ENCODE measurements at places on chromosomes 5 and 9. TPM values are rescaled to one million over a fixed set of nuclear protein-coding genes. Genes with fewer than 3 reads are reported as not detected.

DNA sequence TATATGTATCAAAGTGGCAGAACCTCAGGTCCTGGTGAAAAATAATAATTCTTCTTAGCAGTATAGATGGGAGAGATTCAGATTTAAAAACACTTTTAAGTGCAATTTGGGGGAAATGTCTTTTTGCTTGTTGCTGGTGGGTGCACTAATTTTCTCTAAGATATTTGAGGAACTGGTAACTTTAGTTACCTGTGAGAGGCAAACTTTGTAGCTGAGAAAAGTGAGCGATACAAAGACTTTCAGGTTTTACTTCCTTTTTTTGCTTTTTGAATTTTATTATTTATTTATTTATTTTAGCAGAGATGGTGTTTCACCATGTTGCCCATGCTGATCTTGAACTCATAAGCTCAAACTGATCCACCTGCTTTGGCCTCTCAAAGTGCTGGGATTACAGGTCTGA, 303.1 kb upstream of the PTGER4 start:
- DNase-seq: no peak
- H3K27ac ChIP-seq: no peak overlapping the region
- no peaks in the 10 kb centered on the region for H3K27me3 ChIP-seq
- H3K4me1 ChIP-seq: no peaks in the 10 kb centered on the region
- no peak overlapping the region for H3K4me3 ChIP-seq

DNA sequence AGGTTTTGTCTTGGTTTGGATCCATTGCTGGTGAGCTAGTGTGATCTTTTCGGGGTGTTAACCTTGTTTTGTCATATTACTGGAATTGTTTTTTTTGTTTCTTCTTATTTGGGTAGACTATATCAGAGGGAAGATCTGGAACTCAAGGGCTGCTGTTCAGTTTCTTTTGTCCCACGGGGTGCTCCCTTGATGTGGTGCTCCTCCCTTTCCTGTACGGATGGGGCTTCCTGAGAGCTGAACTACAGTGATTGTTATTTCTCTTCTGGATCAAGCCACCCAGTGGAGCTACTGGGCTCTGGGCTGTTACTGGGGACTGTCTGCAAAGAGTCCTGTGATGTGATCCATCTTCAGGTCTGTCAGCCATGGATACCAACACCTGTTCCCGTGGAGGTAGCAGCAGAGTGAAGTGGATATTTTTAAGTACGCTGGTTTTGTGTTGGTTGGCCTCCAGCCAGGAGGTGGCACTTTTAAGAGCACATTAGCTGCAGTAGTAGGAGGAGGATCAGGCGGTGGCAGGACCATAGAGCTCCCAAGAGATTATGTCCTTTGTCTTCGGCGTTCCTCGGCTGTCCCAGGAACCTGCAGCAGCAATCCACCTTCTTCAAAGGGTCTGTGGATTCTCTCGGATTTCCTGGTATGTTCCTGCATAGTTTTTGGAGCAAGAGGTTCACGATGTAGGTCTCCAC, 27.2 kb downstream of the SCAMP1 start:
- H3K36me3 ChIP-seq: no peaks in the 10 kb centered on the region
- H3K27me3 ChIP-seq: no peaks in the 10 kb centered on the region
- no peak overlapping the region for H3K27ac ChIP-seq
- no peaks in the 10 kb centered on the region for H3K4me1 ChIP-seq

- no peaks in the 10 kb centered on the region for H3K36me3 ChIP-seq
- no peak for DNase-seq
- no peak overlapping the region for H3K27ac ChIP-seq
- H3K27me3 ChIP-seq: no peaks in the 10 kb centered on the region
- H3K4me1 ChIP-seq: no peaks in the 10 kb centered on the region
Observed at GRCh38 chr9:104774132-104774531, 10.2 kb downstream of the NIPSNAP3B start.

DNA sequence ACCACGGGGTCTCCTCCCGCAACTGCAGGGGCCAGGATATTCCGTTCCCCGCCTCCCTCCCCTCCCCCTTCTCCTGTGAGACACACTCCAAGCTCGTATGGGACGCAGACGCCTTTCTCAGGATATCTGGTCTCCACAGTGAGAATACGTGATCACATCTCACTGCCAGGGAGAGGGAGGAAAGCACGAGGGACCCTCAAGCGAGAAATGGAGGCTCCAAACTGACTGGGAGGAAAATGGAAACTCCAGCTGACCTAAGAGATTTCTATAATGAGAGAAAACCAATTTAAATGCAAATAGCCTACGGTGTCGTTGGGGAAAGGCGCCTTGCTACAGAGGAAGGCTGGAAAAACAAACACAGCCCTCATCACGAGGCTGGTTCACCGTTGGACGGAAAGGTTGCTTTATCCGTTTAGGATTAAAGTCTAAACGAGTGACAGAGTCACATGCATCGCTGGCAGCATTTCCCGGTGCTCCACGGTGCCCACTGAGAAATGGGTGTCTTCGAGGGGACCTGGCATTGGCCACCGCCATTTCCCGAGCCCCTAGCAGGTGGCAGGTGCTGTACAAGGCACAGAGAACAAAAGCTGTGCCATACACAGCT, 116.9 kb upstream of the CPEB4 start:
- DNase-seq: no peak
- H3K36me3 ChIP-seq: no peaks in the 10 kb centered on the region
- no peak overlapping the region for H3K27ac ChIP-seq

DNA sequence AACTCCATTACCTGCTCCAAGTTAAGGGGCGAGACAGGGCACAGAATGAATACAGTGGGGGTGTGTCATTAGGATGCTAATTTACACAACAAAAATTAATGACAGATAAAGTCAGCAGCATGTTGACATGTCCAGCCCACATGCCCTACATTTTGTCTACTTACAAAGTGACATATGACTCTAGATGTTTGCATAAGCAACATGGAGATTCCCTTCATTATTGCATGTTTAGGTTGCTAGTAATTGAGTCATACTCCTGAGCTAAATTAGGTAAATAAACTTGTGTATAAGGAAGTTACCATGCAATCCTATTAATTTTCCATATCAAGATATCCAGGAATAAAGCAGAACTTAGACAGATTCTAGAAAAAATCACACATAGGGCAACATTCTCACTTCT, 232.2 kb downstream of the PDE4D start:
- H3K4me3 ChIP-seq: no peak overlapping the region
- H3K36me3 ChIP-seq: no peaks in the 10 kb centered on the region
- DNase-seq: no peak
- H3K27me3 ChIP-seq: no peaks in the 10 kb centered on the region
- H3K4me1 ChIP-seq: no peaks in the 10 kb centered on the region
- peak overlapping the region; percentile 13 for H3K27ac ChIP-seq

- no peaks in the 10 kb centered on the region for H3K27me3 ChIP-seq
- H3K4me1 ChIP-seq: no peaks in the 10 kb centered on the region
- H3K36me3 ChIP-seq: no peaks in the 10 kb centered on the region
- no peak overlapping the region for H3K27ac ChIP-seq
- no peak for DNase-seq
Observed at GRCh38 chr9:38181232-38181631, 112.2 kb upstream of the SHB start.

DNA sequence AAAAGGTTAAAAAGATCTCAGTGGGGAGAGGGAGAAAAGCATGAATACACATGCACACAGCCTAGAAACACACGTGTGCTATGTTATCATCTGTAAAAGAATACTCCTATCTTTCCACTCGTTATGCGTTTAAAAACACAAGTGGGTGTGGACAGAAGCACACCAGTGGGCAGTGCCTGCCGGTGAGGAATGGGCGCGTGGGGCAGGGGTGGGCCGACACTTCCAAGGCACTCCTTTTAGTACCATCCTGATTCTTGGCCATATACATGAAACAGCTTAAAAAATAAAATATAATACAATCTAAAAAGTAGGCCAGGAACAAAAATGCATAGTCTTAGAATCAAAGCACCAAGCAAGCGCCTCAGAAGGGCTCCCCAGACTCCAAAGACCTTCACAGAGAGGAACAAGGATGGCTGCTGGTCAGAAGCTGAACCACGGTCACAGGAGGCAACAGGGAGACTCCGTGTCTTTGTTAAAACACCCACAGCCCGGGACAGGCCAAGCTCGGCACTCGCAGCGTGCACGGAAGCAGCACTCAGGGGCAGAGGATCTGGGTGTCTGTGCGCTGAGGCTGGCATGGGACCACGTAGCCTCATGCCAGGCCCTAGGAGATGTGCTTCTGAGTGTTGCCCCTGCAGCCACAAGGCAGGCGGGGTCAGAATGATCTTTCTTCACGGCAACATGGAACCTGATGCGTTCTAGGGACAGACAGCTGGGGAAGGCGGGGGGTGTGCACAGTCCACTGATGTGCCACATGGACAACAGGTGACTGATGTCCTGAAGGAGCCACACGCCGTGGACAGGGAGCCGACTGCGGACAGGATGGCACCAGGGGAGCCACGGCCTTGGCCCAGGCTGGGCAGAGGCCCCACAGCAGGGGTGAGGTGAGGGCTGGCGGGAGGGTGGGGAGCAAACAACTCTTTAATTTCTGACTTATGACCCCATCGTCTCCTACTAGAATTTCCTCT, 15.9 kb downstream of the BRD9 start:
- no peak overlapping the region for H3K27ac ChIP-seq
- H3K36me3 ChIP-seq: peaks cover 8% of the 10 kb centered on the region
- no peaks in the 10 kb centered on the region for H3K4me1 ChIP-seq
- no peak overlapping the region for H3K4me3 ChIP-seq
- H3K27me3 ChIP-seq: no peaks in the 10 kb centered on the region
- DNase-seq: no peak

DNA sequence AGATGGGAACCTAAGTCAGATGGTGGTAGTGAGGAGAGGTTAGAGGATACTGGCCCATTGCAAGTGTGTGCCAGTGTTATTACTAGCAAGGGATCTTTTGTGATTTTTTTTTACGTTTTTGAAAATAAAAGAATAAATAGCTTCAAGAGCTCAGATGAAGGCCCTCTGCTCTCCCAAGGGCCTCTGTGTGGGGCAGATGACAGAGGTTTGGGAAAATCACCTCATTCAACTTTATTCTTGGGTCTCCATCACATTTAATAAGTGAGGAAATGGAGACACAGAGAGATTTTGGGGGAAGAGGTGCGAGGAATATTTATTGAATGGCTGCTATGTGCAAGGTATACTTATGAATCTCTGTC, 10.1 kb upstream of the TRAF1 start:
- DNase-seq: no peak
- H3K27me3 ChIP-seq: no peaks in the 10 kb centered on the region
- H3K4me1 ChIP-seq: peaks cover 25% of the 10 kb centered on the region

- H3K27me3 ChIP-seq: no peaks in the 10 kb centered on the region
- H3K36me3 ChIP-seq: no peaks in the 10 kb centered on the region
- DNase-seq: no peak
Observed at GRCh38 chr5:1919209-1919566, 36.5 kb upstream of the IRX4 start.

DNA sequence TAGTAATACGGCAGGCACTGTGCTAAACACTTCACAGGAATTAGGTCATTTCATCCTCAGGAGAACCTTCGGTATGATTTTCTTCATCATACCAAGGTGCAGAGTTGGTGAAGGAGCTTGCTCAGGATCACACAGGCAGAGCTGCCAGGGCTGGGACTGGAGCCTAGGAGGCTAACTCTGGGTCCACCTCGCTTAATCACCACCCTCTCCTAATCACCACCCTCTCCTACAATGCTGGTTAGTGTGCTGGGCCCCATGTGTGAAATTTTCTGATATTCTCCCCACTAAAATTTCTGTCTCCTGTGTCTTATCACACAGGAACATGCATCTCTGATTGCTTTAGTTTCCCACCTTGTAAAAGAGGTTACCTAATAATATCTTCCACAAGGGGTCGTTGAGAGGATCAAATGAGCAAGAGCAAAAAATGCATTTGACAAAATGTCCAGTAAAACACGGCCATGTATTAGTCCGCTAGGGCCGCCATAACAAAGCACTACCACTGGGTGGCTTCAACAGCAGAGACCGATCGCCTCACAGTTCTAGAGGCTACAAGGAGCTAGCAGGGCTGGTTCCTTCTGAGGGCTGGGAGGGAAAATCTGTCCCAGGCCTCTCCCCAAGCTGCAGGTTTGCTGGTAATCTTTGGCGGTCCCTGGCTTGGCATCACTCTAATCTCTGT, 128.2 kb upstream of the NFIB start:
- no peak for DNase-seq
- H3K36me3 ChIP-seq: no peaks in the 10 kb centered on the region
- no peaks in the 10 kb centered on the region for H3K27me3 ChIP-seq
- H3K4me3 ChIP-seq: no peak overlapping the region
- no peak overlapping the region for H3K27ac ChIP-seq
- H3K4me1 ChIP-seq: no peaks in the 10 kb centered on the region

GRCh38 chr5:144583541-144584449, 413.1 kb downstream of the KCTD16 start:
- H3K4me1 ChIP-seq: no peaks in the 10 kb centered on the region
- H3K27me3 ChIP-seq: no peaks in the 10 kb centered on the region
- H3K36me3 ChIP-seq: no peaks in the 10 kb centered on the region

DNA sequence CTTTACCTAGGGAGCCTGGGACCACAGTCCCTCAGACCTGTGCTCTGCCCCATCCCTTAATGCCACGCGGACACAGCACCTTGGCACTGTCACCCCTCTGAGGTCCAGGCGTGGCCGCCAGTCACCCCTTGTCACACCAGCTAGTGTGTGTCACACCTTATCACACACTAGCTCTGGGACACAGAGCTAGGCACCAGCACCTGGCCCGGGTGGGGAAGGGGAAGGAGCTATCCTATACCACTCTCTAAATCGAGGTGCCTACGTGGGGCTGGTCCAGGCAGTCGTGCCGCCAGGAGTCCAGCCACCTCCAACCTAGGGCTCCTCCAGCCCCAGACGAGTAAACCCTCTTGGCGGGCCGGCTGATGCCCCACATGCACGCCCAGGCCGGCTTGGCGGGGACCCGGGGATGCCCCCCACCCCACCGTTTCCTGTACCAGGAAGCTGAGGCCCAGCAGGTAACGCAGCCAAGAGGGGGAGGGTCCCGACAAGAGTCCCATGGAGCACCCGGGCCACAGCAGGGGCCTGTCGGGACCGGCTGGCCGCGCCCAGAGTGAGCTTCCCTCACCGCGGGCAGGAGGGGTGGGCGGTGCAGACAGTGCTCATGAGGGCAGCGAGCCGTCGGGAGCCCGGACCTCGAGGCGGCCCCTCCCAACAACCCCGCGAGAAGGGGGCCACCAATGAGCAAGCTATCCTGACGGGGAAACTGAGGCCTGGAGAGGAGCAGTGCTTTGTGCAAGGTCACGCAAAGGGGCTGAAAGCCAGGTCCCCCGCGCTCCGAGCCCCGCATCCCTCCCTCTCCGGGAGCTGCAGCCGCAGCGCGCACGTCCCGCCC, 550 bp downstream of the CORO2A start:
- H3K4me1 ChIP-seq: no peaks in the 10 kb centered on the region
- no peaks in the 10 kb centered on the region for H3K27me3 ChIP-seq
- no peaks in the 10 kb centered on the region for H3K36me3 ChIP-seq

Gene BTNL3
- total RNA-seq: not detected

Gene FKBP15
- 23.3 TPM for total RNA-seq

Gene CACNA1B
- total RNA-seq: not detected

Gene GRXCR2
- 0.29 TPM for total RNA-seq

Gene TICAM2
- total RNA-seq: 1.5 TPM

Gene DROSHA
- total RNA-seq: 52.5 TPM

Gene MYMK
- not detected for total RNA-seq

Measured in breast epithelium (tissue), 4 donors.